ENCODE measurements at places on chromosomes 12 and 14. TPM values are rescaled to one million over a fixed set of nuclear protein-coding genes. Genes with fewer than 3 reads are reported as not detected.

DNA sequence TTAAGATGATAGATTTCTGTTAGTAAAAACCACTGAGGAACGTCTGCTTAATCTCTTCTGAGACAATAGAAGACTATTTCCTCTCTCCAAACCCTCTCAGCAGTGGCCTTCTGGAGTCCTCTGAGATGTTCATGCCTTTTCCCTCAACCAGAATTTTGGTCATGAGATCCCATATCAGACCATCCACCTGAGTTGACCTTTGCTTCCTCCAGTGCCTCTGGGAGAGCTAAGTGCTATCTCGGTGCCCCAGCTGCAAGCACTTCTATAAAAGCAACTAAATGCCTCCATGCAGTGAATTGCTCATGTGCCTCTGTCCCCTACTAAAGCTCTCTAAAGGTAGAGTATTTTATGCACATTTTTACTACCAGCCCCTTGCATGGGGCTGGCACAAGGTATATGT is 172.8 kb upstream of the BCL2L14 start:
- DNase-seq, result no peak

DNA sequence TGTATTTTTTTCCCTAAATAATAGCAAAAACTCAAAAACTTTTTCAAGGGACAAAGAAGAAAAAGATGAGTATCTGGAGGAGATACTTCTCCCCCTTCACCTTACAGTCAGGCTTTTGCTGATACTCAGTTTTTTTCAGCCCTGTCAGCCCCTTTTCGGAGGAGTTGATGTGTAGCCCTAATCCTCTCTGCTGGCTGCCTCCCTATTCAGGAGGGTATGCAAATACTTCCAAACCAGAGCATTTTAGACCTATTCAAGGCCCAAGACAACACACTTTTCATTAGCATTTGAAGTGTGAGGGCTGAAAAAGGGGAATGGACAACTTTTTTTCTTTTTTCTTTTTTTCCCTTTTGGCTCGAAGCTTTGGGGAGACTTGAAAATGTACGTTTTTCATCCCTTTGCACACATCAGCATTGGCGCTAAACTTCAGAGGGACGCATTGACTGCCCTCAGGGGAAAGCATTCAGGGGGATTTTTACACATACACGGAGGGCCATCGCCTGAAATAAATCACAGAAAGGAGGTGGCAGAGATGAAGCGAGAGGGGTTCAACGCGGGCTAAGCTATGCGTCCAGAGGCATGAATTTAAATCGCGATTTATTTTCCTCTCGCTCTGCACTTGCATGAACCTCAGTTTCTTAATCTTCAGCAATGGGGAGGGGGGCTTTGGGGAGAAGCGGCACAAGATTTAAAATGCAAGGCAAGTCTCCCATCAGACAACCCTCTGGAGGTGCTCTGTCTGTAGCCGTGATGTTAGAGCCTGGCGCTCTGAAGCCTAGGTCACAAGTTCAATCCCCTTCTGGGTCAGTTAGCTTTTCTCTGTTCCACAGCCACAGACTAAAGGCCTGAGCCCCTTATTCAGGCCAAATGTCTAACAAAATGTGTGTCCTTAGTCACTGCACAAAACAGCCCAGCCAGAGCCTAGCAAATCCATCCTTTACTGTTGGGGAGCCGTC is 86.3 kb downstream of the ASCL1 start:
- no peak for DNase-seq

DNA sequence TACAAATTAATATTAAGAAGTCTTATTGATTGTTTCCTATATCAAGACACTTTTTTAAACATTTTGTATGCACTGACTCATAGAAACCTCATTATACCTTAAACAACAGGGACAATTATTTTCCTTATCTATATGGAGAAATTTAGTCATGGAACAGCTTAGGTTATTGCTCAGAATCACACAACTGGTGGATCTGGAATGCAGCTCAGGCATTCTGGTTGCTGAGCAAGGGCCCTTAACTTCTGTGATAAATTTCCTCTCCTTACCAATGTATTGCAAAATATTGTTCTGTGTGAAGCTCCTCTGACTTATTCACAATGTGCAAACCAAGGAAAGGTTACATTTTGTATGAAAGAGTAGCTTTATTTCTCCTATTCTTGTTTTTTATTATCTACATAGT is 817.8 kb downstream of the LRFN5 start:
- no peak for DNase-seq

DNA sequence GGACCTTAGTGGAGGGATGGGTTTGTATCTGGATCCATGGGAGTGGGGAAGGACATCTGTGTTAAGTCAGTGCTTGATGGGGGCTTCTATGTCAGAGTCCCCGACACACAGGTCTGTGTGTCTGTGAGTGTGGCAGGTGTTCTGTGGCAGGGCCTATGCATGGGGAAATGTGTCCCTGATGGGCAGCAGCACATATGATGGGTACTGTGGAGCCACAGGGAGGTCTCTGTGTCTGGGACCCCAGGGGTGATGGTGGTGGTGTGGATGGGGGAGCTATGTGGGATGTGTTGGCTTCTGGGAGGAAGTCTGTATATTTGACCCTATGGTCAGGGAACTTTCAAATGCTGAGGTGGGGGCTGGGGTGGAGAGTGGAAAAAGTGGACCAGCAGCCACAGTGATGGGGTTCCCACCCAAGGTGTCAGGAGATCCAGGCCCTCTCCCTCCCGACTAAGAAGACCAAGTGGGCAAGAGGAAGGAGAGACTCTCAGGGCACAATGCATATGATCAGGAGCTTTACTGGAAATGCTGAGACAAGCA is 16.5 kb downstream of the KRT7 start:
- DNase-seq, result no peak

DNA sequence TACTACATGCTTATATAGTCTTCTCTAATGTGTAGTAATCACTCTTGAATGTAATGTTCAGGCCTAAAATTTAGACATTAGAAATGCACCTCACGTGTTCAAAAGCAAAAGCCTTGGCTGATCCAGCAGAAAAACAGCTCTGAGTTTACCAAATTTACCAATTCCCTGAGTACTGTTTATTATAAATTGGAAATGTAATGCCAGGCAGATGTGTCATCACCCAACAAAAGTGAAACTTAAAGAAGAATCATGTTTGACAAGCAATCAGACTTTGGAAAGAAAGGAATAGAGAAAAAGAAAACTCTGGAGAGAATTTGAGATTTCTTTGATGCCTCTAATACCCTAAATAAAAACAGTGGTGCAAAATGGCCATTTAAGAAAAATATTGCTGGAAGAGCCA is 26.5 kb upstream of the STRAP start:
- no peak for DNase-seq

GRCh38 chr12:47202176-47202575 is 122.4 kb upstream of the AMIGO2 start:
- DNase-seq, result no peak

GRCh38 chr12:2395354-2395977 is 342.7 kb downstream of the CACNA1C start:
- no peak for DNase-seq

DNA sequence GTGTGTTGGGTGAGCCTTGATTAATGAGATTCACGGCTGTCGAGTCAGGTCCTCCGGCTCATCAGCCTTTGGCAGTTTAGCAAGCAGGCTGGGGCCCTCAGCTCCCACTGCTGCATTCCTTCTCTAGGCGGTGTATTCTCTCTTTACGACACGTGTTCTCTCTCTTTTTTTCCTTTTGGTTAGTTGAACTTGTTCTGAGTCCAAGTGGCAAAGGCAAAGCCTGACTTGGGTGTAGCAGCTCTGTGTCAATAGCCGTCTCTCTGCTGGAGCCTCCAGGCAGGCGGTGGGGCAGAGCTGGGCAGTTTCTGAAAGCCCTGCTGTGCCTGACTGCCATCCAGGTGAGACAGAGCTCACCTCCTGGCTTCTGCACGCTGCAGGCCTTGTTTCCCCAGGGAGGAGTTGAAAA is 46.6 kb downstream of the SUSD6 start:
- peak; percentile 64 for DNase-seq

DNA sequence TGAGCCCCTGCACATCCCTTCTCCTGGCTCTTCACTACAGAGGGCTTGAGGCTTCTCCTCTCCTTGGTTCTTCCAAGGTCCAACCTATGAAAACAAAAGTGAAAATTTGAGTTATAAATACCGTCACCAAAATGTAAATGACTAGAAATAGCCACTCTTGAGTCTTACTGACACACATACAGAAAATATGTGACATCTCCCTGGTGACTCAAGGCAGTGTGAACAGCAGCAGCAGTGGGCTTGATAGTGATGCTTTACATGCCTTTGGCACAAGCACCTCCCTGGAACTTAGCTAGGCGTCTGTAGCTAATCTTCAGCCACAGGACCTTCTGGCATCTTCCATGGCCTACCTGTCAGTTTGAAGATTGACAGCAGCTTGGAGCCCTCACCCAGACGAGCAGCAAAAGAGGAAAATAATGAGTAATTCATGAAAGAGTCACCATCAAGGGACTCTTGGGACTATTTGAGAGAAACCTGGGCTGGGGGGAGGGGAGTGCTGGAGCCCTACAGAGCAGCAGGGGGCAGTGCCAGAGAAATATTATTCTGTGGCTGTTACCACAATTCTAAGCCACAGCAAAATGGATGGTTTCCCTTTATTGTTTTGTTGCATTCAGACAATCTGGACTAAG is 158.0 kb downstream of the KCNK10 start:
- DNase-seq, result no peak

- no peak for DNase-seq
Measured at GRCh38 chr14:30132196-30132595, 204.5 kb upstream of the PRKD1 start.

DNA sequence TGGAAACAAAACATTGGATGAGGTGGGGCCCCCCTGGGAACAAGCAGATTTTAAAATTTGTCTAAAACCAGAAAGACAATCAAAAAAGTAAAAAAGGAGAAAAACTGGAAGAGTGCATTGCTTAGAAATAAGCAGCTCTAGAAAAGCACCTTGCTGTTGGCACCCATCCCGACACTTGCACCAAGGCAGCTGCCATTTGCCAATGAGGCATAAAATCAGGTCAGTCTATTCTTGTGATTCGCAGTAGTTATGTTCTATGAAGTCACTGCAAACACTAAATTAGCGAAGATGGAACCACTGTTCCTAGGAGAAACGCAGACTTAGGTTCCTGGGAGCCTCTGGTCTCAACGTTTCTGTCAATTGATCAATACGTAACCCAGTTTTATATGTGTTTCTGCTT is 16.2 kb downstream of the VPS33A start:
- DNase-seq, result no peak

DNA sequence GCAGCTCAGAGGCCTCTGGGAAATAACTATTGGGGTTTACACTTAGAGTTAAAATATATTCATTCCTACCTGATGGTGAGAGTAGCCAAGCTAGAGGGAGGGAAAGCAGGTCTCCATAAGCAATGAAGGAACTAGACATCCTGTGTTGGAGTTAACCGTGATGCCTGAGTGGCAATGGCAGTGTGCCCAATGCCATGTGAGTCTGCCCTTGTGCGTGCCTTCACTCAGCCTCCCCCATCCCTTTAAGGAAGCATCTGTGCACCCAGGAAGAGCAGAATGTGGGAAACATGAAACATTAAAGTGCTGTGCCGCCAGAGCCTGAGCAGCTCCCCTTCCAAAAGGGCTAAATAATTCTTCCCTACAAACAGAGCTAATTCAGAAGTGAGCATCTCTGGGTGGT is 76.3 kb downstream of the COX16 start:
- DNase-seq, result no peak

GRCh38 chr12:99611117-99611516 is 36.4 kb upstream of the GARIN6 start:
- DNase-seq, result no peak

GRCh38 chr12:291153-291723 is 28.6 kb upstream of the SLC6A13 start:
- DNase-seq, result no peak

GRCh38 chr14:25350802-25351201 is 300.9 kb upstream of the STXBP6 start:
- DNase-seq, result no peak

- DNase-seq, result no peak
Measured at GRCh38 chr14:83863042-83863774, 1666.7 kb upstream of the FLRT2 start.

DNA sequence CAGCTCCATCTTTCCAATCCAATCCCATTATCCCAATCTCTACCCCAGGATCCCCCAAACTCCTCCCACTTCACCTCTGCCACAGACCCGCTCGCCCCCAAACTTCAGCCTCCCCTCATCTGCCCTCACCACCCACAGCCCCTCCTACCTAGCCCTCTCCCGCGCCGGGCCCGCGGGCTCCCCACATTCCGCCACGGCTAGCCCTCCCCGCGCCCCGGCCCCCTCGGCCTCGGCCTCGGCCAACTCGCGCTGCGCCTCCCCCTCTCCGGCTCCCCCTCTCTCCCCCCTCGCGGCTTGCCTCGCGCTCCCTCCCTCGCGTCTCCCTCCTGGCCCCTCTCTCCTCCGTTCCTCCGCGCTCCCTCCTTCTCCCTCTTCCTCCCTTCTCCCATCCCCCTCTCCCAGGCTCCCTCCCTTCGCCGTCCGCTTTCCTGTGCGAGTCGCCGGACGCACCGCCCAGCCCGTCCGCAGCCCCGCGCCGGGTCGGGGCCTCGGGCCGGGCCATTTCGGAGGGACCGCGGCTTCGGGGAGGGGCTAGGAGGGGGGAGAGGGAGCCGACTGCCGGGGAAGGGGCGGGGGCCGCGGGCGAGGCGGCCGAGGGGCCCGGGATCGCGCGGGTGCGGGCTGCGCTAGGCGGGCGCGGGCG is at the start of gene ATN1:
TSS of gene ATN1 (plus strand) at position 581 of the 643 bp plus-strand sequence. CDS start 6,043 bp downstream, outside the sequence.
- peak; percentile 81 for DNase-seq

- no peak for DNase-seq
Measured at GRCh38 chr12:22231836-22232235, 102.7 kb downstream of the ST8SIA1 start.

GRCh38 chr12:42590330-42590934 is 886 bp upstream of the PRICKLE1 start:
- no peak for DNase-seq

GRCh38 chr14:76564471-76565422 is 188.8 kb downstream of the ESRRB start:
- DNase-seq, result no peak

DNA sequence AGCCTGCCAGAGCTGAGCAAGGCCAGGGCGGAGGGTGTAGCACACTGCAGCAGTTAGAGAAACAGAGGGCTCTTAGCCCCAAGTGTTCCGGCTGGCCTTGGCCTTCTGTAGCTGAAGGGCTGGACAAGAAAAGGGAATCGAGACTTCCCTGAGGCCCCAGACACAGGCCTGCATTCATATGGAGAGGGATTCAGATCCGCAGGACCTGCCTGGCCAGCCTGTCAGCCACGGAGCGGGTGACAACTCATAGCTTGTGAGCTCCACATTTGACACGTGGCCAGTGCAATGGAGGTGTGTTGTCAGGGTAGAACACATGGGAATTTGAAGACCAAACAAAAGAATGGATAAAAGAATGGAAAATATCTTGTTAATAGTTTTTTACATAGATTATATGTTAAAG is 182.2 kb upstream of the GSC start:
- DNase-seq, result no peak

Gene COPZ1
- 113 TPM for total RNA-seq

Gene GYS2
- total RNA-seq, result not detected

Gene INHBE
- not detected for total RNA-seq

Gene TSHR
- total RNA-seq, result 1.1 TPM

Gene C1QL4
- total RNA-seq, result not detected

Gene GALNT6
- total RNA-seq, result 1.1 TPM

Gene PYGL
- 30.5 TPM for total RNA-seq

Gene GPR84
- total RNA-seq, result 0.26 TPM

Gene GRIP1
- total RNA-seq, result 9.8 TPM

All from urinary bladder (tissue), 4 donors.